GM12891 (cell line): ENCODE measurements at places on chromosomes 12 and 14.

DNA sequence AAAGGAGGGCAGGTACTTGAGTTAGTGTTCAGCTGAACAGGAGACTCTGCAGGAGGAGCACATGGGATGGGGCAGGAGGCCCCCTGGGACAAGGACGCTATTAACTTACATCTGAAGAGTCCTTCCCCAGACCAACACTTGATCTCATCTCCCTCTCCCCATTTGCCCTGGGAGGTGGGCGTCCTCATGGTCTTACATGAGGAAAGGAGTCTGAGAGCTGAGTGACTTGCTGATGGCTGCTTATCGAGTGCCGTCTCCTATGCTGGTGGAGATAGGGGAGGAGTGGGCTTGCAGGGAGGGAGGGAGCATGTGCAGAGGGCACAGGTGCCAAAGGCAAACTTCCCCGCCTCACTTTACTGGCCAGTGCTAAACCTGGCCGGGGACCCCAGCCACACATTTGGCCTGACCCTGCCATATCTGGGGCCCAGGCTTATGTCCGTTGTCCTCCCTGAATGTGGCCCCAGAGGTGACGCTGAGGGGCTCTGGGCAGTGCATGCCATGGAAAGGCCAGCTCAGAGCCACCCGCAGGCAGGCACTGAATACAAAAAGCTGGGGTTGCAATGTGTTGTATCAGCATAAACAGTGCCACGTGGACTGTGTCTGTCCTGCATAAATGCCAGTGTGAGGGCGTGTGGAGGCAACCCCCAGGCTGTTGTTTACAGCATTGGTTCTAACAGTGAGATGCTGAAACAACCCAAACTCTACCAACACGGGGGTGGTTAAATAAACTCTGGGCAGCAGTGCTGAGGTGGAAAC lies 29.4 kb downstream of the FAIM2 start:
- no peak for DNase-seq

DNA sequence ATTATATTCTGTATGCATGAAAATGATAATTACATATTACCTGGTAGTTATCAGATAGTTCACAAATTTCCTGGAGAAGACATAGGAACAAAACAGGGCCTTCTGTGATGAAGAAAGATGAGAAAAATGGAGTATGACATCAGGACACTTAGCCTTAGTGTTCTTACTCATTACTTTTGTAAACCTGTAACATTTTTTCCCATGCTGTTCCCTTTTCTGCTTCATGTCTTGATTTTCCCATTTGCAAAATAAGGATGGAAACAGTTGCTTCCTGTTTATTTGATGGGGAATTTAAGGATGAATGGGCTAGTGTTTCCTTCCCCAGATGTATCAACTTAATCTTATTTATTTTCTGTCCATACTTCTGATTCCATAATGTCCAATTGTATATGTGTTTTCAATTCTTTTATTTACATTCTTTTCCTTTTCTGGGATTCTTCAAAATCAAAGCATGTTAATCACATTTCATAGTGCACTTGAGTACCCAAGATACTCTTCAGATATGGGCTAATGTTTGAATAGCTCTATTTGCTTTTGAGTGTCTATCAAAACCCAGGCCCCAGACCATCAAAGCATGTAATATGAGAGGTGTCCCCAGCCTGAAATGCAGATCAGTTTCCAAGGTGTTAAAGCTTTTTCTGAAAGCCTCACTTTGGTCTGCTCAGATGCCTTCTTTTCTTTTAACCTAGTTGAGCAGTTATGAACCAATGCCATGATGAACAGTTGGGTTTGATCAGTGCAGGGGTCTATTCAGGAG lies 260.5 kb downstream of the RAD51B start:
- no peak for DNase-seq

DNA sequence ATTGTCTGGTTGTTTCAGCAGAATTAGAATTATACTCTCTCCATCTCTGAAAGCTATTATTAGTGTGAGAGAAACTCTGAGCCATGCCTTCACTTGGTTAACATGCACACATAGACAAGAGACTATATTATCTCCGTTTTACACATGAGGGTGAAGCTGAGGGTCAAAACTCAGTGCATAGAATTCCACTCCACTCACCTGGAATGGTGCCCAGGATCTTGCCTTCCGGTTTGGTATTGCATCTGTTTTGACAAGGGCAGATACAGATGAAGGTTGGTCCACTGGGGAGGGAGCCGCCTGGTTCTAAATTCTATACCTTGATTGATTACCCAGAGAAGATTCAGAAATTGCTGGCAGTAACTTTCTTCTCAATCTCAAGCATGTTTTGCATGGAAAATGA lies 149.5 kb upstream of the PELI2 start:
- no peak for DNase-seq

DNA sequence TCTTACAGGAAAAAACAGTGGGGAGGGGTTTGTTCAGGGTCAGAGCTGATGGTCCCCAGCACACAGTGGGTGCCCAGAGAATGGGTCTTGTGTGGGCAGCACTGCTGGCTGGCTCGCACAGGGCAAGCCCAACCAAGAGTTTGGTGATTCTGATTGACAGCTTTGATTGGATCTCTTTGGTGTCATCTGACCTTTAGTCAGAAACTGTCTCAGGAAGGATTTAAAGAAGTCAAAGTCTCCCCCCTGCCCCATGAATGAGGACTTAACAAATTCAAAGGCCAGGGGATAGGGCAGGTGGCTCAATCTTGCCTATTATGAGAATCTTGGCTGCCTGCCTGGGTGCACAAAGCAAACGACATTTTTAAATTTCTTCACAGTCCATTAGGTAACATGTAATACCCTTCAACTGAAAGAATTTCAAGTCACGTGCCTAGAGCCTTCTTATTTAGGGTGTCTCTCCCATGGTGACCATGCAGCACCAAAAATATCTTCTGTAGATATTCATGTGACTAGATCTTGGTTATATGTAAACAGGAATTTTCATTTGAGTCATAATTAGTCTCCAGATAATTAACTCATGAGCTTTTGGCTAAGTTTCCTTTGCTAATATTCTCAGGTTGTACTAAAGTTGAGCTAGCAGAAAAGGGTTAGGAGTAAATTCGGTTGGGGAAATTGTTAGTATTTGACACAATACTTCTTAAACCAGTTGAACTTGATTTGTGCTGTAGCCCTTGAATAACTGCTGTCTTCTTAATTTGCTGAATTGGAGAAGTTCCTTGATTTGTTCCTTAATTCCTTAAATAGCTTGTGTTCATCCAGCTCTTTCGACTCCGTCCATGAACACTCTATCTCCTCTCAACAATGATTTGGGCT lies 54.5 kb upstream of the HECTD1 start:
- no peak for DNase-seq

DNA sequence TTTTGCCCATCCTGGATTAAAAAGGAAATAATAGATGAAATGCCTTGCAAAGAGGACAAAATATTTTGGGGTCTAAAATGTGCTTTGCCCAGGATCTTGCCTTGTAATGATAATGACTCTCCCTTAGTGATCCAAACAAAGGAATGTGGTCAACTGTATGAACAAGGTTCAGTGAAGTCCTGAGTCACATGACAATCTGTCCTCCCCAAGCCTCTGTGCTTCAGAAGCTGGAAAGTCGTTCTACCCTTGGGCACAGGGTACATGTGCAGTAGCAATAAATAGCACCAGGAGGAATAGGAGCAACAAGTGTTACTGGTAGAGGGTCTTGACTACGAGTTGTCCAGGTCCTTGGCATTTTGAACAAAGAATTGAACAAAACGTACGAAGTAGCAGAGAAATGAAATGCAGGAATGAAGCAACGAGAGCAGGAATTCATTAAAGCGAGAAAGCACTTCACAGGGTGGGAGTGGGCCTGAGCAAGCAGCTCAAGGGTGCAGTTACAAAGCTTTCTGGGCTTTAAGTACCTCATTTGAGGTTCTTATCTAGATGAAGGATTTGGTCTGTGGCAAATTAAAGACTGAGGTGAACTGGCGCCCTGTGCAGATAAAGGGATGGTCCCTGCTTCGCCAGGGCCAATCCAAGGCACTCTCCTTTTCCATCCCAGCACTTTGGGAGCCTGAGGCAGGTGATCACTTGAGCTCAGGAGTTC lies 65.8 kb downstream of the RESF1 start:
- DNase-seq, result no peak

- DNase-seq, result no peak
Observed at GRCh38 chr12:130504840-130505175, 167.1 kb downstream of the PIWIL1 start.

DNA sequence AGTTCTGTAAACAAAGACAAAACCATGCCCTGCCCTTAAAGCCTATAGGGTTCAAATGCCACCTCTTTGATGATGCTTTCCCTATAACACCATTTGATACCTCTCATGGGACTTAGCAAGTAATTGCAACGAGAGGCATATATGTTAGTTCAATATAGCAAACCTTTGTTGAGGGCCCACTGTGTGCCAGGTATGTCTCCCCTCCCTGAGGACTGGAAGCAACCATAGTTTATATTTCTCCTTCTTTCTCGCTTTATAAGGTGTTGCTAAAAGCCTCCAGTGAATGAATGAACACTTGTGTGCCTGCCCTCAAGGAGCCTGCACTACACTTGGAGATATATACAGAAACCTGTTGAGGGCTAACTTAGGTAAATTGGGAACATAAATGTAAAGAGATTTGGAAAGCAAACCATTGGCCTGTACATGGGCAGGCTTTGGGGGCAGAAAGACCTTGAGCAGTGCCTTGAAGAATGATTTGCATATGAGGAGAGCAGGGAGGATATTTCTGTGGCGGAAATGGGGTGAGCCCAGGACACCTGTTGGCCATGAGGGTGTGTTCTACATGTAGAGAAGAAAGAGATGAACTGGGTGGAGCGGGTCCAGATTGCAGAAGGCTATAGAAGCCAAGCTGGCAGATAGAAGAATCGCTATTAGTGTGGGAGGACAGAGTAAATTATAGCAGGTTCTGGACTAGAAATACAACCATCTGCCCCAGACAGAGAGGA lies 1.8 kb upstream of the CKAP4 start:
- DNase-seq, result peak; percentile 44

DNA sequence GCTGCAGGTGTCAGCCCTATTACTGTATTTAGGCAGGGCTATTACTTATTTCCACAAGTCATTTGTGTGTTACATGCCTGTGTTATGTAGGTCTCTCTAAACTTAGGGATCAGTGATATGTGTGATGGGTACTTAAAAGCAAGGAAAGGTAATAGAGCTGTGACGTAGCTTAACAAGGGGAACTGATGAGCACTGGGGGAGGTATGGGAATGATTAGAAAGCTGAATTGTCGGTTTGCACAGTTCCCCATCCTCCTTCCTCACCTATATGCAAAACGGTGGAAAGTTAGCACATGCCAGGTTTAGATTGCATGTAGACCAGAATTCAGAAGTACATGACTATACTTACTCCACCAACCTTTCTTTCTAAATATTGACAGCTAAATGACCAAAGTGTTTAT lies 494.3 kb upstream of the GARIN6 start:
- DNase-seq, result no peak

DNA sequence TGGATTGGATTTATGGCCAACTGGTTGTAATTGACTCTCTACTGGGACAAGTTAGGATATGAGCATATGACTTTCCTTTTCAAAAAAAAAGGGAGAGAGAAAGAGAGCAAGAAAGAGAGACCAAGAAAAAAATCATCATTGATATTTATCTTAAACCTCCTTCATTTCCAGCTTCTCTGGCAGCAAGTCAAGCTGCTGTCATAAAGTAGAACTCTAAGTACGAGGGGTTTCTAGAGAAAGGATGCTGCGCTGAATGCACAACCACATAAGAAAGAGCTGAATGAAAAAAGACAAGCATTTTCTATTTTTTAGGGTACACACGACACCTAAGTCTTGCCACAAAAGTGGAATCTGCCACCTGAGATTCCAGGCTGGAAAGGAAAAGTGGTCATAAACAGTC lies 182.6 kb downstream of the SLC25A21 start:
- no peak for DNase-seq

- no peak for DNase-seq
Observed at GRCh38 chr12:110365489-110366320, 37.8 kb downstream of the ANAPC7 start.

GRCh38 chr14:22320362-22320750 lies 268.7 kb downstream of the DAD1 start:
- no peak for DNase-seq

DNA sequence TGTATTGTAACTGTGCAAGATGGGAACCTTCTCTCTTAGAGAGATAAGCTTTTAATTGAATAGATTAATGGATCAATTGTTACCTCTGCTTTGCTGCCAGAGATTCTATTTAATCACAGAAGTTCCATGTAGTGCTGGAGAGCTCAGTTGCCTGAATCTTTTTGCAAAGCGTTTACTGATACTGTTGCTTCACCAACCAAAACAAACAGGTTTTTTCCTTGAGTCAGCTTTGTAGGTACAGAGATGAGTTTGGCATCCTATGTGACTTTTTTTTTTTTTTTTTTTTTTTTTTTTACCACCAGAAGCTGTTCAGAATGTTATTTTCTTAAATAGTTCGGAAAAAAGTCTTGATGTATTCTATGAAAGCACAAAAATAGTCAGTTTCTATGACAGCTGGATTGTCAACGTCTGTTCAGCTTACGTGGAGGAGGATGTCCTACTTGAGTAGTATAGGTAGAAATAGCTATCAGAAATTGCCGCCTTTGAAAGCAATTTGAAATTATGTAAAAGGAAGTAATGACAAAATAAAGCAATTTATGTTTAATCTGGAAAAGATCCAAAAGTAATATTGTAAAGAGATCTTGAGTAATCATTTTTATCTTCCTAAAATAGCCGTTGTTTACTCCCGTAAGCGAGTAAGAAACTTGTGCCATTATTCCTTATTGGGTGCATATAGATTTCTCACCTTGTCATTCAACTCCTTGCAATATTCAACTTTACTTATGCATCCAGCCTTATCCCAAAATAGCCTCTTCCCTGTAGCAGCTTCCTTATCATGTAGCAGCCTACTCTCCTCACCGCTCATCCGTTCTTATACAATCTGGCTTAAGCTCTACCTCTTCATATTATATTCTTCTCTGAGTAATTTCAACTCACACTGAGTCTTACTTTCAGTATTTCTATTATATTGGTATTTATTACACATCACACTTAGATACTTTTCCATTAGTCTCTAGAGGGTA lies 5.2 kb downstream of the LRRK2 start:
- no peak for DNase-seq

GRCh38 chr12:7499636-7500035 lies 3.9 kb downstream of the CD163 start:
- no peak for DNase-seq

DNA sequence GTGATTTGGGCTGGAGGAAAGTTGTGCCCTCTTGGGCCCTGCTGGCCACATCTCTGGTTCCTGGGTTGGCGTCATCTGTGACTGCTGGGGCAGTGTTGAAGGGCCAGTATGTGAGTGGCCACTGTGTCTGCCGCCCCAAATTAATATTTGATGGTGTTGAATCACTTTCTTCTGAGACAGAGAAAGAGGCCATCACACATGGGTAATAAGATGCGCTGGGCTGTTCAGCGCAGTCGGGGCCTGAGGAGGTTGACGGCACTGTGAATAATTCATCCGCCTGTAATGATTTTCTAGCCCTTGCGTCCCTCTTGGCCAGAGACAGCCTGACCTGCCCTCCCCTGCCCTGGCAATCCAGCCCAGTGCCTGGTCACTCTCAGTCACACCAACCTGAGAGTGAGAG lies 56.2 kb upstream of the BEGAIN start:
- DNase-seq, result no peak

DNA sequence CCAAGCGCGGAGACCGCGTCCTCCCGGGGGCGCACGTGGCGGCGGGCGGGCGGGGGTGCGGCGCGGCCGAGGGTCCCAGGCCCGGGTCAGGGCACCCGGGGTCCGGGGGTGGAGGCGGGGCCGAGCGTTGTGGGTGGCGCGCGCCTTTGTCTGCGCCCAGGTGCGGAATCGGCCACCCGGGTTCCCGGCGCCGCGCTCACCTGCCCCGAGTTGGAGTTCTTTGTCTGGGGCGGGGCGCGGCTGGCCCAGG lies 50.1 kb downstream of the LRCOL1 start:
- DNase-seq, result no peak

- DNase-seq, result no peak
Observed at GRCh38 chr12:54163147-54163546, 25.6 kb downstream of the SMUG1 start.
